ENCODE measurements at places on chromosomes 7 and 10. TPM values are rescaled to one million over a fixed set of nuclear protein-coding genes. Genes with fewer than 3 reads are reported as not detected.

DNA sequence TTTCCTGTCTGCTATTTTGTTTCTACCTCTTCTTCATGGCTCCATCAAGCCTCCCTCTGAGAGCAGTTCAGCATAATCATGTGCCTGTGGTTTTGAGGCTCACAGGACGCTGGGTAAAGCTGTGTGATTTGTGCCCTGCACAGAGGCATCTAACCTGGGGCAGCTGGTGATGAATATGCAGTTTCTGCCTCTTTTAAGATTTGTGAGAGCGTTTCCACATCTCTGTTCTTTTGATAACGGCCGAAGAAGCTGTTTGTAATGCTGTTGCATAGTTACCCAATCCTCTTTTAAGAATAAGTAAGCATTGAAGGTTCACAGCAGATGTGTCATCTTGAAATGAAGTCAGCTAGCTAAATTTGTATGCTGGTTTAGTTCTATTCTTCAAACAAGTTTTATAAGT, 45.2 kb downstream of the PNLIPRP3 start:
- no peaks in the 10 kb centered on the region for H3K4me1 ChIP-seq
- no peak for DNase-seq
- H3K4me3 ChIP-seq: no peak overlapping the region
- H3K27ac ChIP-seq: no peak overlapping the region
- H3K36me3 ChIP-seq: no peaks in the 10 kb centered on the region

DNA sequence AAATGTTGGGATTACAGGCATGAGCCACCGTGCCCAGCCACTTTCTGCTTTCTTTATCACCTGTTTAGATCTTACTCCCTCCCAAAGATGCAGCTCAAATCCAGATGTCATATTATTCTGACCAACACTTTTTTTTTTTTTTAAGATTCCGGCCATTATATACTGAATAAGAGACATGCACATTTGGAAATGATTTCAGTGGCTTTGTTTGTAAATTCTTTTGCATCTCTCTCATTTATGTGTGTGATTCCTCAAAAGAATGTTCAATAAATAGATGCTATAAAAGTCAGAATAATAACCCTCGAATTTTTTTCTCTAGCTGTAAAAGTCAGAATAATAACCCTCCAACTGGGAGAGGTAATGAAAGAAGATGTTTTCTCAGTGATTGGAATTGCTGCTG, 25.4 kb downstream of the HECW1 start:
- no peak overlapping the region for H3K27ac ChIP-seq
- H3K36me3 ChIP-seq: no peaks in the 10 kb centered on the region
- no peak for DNase-seq
- no peaks in the 10 kb centered on the region for H3K4me1 ChIP-seq

- H3K27me3 ChIP-seq: no peaks in the 10 kb centered on the region
- H3K4me1 ChIP-seq: peaks cover 31% of the 10 kb centered on the region
- DNase-seq: peak; percentile 74
- H3K36me3 ChIP-seq: no peaks in the 10 kb centered on the region
These were observed 42.0 kb downstream of the GNA12 start for GRCh38 chr7:2802101-2802500.

DNA sequence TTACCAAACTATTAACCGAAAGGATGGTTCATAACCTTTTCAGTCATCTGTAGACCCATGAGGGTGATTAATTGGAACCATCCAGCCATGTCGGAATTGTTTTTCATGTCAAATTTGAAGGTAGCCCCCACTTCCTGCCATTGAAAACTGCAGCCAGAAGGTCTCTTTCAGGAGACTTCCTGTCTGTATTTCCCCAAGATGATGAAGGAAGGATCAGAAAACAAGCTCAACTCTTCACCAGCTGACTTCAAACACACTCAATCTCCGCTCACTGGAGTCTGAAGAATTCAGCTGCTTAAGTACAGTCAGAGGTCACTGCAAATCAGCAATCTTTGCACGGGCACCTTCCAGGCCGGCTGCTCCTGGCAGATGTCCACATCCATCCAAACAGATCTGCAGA, 291.7 kb upstream of the NPVF start:
- DNase-seq: no peak
- H3K4me3 ChIP-seq: no peak overlapping the region
- H3K27me3 ChIP-seq: no peaks in the 10 kb centered on the region
- H3K36me3 ChIP-seq: no peaks in the 10 kb centered on the region

Gene BCAP29
- total RNA-seq: 52.2 TPM

Gene FAM25C
- total RNA-seq: not detected
